ENCODE measurements at places on chromosomes 13 and 19. TPM values are rescaled to one million over a fixed set of nuclear protein-coding genes. Genes with fewer than 3 reads are reported as not detected.

KLK5 gene
- total RNA-seq = 21.0 TPM

TMPRSS9 gene
- total RNA-seq = 0.20 TPM

SH2D3A gene
- total RNA-seq = 10.4 TPM

SOX21 gene
- total RNA-seq = 5.1 TPM

PCP2 gene
- total RNA-seq = not detected

GRCh38 chr19:48739404-48740163, 826 bp downstream of the RASIP1 start:
- DNase-seq = no peak

DNA sequence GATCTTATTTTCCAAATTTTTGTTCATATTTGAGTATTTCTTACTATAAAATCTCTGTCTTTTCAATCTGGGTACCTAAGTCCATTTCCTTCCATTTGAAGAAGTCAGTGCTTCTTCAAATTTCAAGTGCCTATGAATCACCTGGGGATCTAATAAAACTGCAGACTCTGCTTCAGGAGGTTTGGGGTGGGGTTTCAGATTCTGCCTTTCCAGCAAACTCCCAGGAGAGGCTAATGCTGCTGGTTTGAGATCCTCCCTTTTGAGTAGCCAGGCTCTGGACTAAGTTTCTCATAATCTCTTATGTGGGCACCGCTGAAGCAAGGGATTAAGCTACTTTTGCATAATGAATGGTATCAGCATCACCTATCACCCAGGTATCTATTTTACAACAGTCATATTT, 242.4 kb downstream of the RGCC start:
- DNase-seq = no peak

GRCh38 chr13:74006666-74007065, 127.5 kb downstream of the KLF12 start:
- no peak for DNase-seq

DNA sequence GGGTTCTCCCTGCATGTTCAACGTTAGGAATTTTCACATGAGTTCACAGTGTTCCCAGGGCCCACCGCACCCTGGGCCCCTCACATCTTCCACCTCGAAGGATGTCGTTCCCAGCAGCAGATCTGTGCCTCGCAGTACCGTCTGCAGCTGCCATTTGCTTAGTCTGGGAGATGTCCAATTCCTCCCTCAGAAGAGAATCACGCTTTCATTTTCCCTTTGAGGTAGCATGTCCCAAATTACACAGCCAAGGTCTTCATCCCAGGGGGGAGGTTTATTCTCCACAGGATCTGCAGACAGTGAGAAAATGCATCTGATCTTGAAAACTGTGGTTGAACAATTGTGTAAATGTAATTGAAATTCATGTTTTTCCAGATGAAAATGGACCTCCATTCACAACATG, 150.2 kb downstream of the DCT start:
- no peak for DNase-seq

DNA sequence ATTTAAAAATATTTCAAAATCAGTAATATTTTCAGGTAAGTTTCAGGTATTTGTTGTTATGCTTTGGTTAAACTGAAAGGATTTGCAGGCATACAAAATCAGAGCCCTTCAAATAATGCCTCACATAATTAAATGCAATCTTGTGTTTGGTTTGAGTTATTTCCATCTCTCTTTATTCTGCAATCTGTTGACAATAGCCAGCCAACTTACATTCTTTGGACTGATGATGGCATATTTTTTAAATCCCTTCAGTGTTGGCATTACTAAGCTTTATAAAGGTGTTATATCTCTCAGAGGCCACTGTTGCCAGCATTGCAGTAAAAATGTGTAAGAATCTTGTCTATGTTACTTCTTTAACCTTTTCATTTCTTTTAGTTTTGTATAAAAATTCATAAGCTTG, 257.2 kb upstream of the RFC3 start:
- DNase-seq = no peak

DNA sequence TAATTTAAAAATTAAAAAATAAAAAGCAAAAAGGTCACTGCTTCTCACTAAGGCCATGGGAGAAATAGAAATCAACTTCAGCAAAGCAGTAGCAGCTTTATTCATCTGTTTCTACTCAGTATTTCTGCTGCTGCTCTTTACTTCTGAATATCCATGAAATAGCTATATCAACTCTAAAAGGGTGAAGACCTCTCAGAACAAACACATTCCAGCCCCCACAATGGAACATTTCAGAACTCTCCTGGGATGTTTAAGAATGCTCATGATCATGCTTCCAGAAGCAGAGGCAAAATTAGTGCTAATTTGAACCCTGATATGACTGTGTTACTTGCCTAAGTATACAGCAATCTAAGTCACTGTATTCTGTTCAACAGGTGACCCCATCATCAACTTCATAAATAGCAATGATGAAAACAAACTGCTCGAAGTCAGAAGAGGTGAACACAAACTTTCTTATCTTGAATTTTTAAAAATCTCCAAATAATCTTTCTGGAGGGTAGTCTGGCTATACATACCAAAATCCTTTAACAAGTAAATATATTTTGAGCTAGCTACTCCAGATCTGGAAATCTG, 29.6 kb upstream of the DOCK9 start:
- DNase-seq = peak; percentile 9

- no peak for DNase-seq
These were observed 160.5 kb downstream of the DLEU7 start for GRCh38 chr13:50682966-50683365.

- DNase-seq = no peak
These were observed 36.2 kb upstream of the SLC46A3 start for GRCh38 chr13:28754698-28755545.

GRCh38 chr13:82571653-82572052, 1310.6 kb downstream of the SLITRK1 start:
- no peak for DNase-seq

DNA sequence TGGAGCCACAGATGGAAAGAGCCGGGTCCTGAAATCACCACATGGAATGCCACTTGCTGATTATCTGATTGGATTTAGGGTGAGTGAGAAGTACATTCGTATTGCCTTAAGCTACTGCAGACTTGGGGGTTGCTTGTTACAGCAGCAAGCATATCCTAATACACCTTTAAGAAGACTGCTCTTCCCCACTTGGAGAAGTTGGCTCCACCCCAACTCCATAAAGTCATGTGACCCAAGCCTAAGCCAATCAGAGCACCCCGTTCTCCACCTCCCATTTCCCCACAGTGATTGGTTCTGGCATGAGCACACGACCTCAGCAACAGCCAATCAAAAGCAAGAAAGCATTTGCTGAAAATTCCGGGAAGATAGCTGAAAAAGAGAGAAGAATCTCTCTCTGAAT, 23.1 kb downstream of the CACNA1A start:
- DNase-seq = no peak

DNA sequence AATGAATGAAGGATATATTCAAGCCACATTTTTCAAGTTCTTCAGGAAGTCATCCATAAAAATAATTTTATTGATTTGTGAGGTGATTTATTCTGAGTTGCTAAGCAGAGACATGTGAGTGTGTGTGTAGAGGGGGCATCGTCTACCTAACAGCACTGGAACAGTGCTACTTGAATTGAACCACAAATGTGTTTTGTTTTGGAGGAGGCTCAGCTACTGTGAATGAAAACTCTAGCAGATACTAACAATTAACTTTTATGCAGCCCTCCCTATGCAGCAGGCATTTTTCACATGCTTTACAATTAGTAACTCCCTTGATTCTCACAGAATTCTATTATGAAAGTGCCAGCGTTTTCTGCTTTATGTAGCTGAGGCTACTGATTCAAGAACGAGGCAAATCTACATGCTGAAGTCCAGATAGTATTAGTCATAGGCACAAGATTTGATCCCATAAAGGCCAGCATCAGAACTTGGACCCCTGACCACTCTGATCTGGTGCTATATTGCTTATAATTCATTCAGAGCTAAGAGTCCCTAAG, 103.7 kb downstream of the MYO16 start:
- DNase-seq = no peak

GRCh38 chr19:4594201-4594600, 34.7 kb upstream of the SEMA6B start:
- DNase-seq = no peak
